ENCODE measurements at places on chromosomes 2 and 18. TPM values are rescaled to one million over a fixed set of nuclear protein-coding genes. Genes with fewer than 3 reads are reported as not detected.

The PPP3R1 gene
- 52.9 TPM for total RNA-seq

The CTNNA2 gene
- total RNA-seq, result not detected

The PLCL1 gene
- total RNA-seq, result under 0.01 TPM

The ZSWIM2 gene
- total RNA-seq, result not detected

The MTIF2 gene
- 45.5 TPM for total RNA-seq

The CENPA gene
- total RNA-seq, result 5.6 TPM

The GPR45 gene
- not detected for total RNA-seq

The SMC6 gene
- total RNA-seq, result 22.2 TPM

The DSC2 gene
- 25.7 TPM for total RNA-seq

The ABCG5 gene
- not detected for total RNA-seq

The D2HGDH gene
- total RNA-seq, result 12.5 TPM
